ENCODE measurements at places on chromosomes 16 and 17.

DNA sequence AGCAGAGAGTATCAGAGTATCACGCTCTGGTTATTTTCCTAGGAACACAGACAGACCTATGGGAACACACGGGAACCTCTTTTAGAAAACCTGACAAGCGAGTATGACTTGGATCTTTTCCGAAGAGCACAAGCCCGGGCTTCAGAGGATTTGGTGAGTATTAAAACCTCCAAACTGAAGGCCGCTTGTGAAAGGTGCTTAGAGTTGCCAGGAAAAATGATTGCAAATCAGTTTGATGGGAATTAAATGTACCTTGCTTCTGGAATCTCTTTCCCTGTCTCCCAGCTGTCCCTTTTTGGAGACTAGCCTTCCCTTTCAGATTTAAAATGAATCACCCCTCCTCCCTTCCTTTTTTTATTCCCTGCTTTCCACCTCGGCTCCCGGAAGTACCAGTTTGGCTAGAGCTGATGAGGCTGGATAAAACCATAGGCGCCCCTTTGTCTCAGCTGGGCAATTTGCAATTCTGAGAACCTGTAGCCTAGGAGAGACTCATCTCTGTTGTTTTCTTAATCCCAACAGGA is 27.3 kb downstream of the KAT7 start:
- DNase-seq: no peak

GRCh38 chr17:8542599-8543502 is 87.7 kb downstream of the MYH10 start:
- peak; percentile 58 for DNase-seq

- DNase-seq: no peak
These were observed 5.1 kb downstream of the ZFPM1 start for GRCh38 chr16:88458039-88458772.

DNA sequence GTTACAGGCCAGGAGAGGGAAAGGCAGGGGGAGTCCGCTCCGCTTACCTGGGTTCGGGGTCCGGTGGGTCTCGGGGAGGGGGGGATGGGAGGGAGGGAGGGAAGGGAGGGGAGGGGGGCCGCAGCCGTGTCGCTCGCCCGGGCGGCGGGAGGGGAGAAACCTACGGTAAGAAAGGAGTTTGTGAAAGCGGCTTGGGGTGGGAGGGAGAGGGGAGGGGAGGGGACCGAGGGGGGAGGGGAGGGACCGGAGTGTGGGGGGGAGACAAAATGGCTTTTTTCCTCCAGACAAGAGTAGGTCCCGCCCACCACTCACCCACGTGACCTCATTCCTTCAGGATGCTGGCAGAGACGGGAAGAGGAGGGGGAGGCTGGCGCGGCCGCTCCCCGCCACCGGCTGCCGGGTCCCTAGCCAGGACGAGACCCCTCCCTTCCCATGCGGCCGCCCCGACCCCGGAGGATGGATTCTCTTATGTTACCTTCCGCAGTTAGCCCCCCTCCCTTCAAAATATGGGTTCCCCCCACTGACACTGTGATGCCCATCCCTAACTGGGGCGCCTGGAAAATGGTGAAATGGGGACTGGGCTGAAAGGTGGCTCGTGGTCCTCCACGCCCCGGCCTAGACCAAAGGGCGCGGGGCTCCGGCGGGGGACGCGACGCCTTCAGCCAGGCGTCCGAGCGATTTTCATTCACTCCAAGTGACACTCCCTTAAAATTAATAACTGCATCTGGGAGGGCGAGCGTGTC is at the start of gene PCGF2:
PCGF2 (minus strand) TSS at position 188 of the 743 bp plus-strand sequence. CDS start 7,934 bp downstream, outside the sequence.
- DNase-seq: peak; percentile 68

DNA sequence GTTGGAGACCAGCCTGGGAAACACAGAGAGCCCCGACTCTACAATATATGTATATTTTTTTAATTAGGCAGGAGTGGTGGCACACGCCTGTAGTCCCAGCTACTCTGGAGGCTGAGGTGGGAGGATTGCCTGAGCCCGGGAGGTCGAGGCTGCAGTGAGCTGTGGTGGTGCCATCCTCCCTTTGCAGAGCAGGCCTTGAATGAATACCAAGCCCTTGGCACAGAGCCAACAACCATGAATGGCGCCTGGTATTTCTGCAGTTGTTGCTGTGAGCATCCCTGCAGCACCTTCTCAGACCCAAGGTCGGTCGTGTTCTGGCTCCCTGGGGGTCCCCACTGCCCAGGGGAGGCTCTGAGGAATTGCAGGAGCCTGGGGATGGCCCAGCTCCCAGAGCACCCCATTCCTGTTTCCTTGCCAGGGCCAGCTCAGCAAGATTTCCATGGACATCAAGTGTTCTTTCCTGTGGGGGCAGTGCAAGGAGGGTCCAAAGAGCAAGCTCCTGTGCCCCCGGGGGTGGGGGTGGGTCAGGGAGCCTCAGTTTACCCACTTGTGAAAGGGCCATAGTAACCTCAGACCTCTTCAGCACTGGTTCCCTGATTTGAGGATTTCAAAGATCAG is 25.6 kb upstream of the RMI2 start:
- DNase-seq: no peak

- DNase-seq: peak; percentile 15
These were observed 404.8 kb upstream of the HSBP1 start for GRCh38 chr16:83402967-83403366.

DNA sequence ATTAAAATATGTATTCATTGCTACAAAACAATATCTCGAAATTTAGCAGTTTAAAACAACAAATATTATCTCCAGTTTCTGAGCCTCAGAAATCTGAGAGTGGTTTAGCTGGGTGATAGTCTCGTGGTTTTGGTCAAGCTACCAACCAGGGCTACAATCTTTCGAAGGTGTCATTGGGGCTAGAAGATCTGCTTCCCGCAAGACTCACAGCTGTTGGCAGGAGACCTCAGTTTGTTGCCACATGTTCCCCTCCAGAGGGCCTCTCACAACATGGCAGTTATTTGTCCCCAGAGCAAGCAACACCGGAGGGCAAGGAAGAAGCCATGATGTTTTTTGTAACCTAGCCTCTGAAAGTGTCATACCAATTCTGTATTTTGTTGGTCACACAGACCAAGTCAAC is 12.0 kb upstream of the BCAS3 start:
- no peak for DNase-seq

DNA sequence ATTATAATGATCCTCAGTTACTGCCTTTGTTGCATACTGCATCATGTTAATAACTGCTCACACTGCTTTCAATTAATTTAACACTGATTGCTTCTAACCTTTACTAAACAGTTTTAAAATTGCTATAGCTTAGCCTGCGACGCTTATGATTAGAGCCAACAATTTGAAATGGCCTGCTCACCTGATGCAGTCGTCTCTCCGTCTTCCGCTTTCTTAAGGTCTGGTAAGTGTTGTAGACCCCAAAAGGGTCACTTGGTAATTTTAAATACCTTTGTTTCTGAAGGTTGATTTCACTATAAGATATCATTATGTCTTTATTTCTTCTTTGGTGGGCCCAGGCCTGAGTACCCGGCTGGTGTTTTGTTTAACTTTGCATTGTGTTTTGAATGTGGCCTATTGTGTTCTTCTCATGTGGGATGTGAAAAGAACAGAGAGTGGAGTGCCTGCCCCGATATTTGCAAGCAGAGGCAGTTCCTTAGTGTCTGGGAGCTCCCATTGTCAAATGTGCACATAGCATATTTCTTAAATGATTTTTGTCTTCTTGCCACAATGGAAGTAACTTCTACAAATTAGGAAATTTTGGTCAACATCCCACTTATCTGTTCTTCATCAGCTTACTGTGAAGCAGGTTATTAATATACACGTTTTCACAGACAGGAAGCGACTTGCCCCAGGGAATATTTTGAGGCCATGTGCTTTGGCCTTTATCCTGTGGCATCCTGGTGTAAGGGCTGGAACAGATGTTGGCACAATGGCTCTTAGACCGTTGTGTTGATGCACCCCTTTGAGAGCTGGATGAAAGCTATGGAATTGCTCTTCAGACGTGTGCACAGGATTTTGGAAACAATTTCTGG is 2.9 kb downstream of the PHKB start:
- DNase-seq: no peak

DNA sequence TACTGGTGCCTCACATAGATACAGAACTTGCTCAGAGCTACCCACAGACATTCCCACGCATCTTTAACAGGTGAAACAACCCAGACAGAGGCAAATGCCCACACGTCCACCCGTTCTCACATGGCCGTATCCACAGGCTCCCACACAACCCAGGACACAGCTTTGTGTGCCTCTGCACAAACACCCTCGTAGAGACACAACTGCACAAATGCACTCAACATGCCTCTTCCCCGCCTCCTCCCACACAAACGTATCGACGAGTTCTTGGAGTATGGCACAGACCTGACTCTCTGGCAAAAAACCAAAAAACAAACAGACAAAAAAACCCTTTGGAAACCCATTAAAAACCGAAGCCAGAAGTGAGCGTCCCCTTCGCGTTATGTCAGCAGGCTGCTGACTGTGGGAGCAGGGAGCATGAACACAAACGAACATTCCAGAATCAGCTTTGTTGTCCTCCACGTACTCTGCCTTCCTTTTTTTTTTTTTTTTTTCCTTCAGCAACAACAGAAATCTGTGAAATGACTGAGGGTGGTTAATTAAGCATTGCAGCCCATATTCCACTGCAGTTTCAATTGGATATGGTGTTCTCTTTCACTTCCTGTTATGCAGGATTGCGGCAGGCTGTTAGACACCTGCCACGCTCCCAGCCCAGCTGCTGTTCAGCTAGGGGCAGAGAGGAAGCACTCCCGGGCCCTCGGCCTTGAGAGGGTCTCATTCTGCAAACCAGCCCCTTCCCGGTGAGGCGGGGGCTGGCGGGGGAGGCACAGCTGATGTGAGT is 313.7 kb downstream of the MAF start:
- no peak for DNase-seq

- DNase-seq: no peak
These were observed 15.8 kb downstream of the NOD2 start for GRCh38 chr16:50709061-50709684.

DNA sequence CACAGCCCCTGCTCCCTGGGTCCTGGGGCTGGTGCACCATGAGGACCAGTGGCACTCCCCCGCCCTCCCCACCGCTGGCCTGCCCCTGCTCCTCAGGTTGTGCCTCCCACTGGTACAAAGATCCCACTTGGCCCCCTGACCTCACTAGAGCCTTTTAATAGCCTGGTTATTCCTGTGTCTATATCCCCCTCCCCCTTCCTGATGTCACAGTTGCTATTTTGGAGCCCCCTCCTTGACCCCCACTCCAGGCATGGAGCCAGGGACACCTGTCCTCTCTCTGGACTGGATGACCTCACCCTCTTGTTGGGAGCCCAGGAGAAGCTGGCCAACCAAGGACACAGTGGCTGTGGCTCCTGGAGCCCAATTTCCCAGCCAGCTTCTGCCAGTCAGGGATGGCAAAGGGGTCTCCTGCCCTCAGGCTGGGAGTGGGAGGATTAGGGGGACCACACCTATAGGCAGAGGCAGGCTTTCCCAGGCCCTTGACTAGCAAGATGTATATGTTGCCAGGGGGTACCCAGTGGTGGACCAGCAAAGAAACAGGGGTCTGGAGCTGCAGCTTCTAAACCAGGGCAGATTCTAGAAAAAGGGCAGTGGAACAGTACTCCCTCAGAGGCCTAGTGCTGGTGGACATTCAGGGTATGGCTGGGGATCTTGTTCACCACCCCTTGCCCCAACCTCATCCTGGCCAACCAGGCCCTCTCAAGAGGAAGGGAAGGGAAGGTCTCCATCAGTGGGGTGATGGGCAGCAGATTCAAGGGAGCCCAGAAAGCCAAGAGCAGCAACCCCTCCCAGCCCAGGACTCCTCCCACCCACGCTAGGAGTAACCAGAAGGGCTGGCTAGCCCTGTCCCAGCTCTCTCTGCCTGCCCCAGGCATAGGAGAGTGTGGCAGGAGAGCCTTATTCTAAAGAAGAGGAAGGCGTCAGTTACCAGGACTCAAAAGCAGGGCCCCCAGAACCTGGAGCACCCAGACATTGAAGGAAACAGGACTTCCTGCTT is 10.9 kb downstream of the HDAC5 start:
- DNase-seq: no peak

GRCh38 chr17:55286681-55287589 is 22.2 kb downstream of the HLF start:
- no peak for DNase-seq

DNA sequence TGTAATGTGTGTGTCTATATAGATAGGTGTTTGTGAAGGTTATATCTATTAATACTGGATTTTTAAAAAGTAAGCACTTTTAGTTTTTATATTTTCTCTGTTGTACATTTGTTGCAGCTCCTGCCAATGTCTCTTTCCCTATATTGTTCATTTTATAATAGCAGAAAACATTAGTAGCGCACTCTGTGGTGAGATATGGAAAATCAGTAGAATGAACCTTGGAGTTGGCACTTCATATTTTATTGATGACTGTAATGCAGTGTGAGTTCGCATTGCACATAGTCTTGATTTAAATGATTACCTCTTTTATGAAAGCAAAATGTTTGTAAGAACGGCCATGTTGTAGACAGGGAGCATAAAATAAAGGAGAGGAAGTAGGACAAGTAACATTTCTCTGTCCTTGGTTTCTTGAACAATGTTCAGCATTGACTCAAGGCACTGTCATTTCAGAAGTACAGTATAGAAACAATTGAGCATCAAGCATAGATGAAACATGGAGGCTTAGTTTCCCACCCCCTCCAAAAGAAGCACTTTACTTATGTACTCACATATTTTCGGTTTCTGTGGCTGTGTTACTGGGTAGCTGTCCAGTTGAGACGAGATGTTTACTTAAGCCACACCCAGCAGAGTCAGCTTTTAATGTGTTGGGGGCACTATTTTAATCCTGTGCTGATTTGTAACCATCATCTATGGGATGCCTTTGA is 74.0 kb downstream of the TANC2 start:
- peak; percentile 22 for DNase-seq

GRCh38 chr16:58049232-58050185 is 24.0 kb downstream of the MMP15 start:
- no peak for DNase-seq

- no peak for DNase-seq
These were observed 14.2 kb downstream of the TERF2 start for GRCh38 chr16:69371564-69371963.

GRCh38 chr17:30226878-30227277 is 8.6 kb downstream of the SLC6A4 start:
- DNase-seq: no peak

GRCh38 chr17:52297230-52298010 is 138.9 kb upstream of the CA10 start:
- DNase-seq: no peak

GRCh38 chr16:4332083-4332482 is 16.2 kb downstream of the GLIS2 start:
- no peak for DNase-seq

DNA sequence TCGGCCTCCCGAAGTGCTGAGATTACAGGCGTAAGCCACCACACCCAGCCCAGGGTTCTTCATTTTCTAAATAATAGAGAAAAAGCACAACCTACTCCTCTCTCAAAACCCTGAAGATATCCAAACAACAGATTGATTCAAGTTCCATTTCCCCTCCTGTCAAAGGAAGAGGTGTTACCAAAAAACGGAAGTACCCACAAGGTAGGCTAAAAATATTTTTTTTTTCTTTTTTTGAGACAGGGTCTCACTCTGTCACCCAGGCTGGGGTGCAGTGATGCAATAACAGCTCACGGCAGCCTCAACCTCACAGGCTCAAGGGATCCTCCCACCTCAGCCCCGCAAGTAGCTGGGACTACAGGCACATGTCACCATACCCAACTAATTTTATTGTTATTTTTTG is 18.9 kb downstream of the UTP6 start:
- DNase-seq: no peak
